ENCODE measurements at places on chromosomes 12 and 14.

DNA sequence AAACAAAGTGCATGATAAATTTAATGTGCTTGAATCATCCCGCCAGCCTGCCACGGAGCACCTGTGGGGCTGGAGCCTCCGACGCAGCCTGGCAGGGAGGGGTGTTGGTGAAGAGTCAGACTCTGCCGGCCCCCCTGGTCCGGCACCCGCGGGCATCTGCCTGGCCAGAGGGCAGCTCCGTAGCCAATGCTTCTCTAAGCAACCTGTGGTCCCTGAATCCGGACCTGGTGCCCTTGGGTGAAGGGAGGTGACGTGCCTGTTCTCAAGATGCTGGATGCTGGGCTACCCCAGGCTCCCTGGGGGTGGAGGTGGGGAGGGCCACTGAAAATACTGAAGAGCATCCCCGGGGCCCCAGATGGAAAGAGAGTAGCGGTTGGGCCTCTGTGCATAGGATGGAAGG lies 158.6 kb upstream of the C14orf180 start:
- DNase-seq = peak; percentile 11

- DNase-seq = no peak
Measured at GRCh38 chr14:70018230-70018629, 139.0 kb downstream of the SMOC1 start.

- no peak for DNase-seq
Measured at GRCh38 chr14:79758985-79759384, 452.3 kb downstream of the DIO2 start.

DNA sequence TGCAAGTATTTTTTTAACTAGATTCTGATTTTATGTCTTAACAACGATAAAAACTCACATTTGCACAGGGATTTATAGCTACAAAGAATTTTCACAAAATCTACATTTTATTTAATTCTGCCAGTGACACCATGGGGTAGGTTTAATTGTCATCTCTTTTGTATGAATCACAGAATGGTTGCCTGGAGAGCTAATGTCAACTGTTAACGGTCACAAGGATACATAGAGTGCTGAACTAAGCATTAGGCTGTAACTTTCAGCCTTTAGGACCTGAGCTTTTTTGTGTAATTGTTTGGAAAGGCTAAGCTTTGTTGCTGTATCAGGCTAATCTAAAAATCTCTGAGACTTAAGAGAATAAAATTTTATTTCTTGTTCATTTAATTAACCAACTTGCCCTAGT lies 465.3 kb upstream of the TBX3 start:
- DNase-seq = no peak

DNA sequence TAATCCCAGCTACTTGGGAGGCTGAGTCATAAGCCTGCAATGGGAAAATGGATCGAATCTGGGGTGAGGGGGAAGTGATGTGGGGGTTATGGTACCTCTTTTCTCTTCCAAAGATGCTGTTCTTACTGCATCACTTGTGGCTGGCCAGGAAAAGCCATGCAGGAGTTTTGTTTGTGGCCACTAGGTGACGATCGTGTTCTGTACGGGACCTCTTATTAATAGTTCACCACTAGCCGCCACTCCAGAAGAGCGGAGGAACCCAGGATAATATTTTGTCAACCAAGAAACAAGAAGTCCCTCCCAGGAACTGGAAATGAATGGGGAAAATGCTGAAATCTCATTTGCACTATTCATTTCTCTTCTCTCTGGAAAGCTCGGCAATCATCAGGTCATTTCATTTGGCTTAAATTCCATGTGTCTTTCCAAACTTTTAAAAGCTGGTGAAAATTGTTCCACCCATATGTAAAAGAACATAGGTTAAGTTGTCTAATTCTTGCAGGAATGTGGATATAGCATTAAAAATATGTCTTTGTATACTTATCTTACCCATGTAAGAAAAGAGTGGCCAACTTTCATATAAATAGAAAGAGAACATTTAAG lies 8.9 kb downstream of the GPR65 start:
- peak; percentile 25 for DNase-seq

- no peak for DNase-seq
Measured at GRCh38 chr12:69897744-69898143, 72.7 kb downstream of the MYRFL start.

DNA sequence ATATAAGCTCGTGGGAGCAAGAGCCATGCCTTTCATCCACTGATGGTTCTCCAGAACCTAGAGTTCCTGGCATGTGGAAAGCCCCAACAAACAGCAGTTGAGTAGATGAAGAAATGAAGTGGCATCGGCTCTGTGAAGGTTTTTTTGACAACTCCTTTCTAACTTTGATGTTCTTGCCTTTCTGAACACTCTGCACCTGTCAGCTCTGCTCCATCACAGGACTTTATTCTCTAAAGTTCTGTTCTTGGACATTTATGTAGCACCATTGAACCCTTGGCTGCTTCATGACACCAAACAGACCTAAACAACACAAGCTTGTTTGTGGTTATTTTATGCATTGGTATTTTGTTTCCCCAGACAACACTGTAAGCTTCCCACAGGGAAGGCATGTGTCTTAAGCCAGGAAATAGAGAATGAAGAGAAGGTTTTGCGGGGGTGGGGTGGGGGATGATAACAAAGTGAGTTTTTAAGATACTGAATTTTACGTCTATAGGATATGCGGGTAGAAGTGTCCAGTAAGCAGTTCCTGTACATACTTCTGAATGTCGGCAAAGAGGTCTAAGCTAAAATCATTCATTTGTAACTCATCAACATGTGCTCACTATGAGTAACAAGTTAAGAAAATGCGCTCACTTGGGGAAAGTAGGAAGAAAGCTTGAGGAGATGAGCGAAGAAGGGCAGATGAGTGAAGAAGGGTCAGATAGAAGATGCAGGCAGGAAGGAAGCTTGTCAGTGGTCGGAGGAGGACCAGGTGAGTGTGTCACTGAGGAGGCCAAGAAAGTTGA lies 146.0 kb upstream of the PLEKHG7 start:
- DNase-seq = no peak

Measured in stimulated activated CD4-positive, alpha-beta T cell treated with anti-CD3 and anti-CD28 coated beads, Interleukin-2, amount 100 ng/mL, for 24 hours (primary cell).